ENCODE measurements at places on chromosomes 16 and 17. TPM values are rescaled to one million over a fixed set of nuclear protein-coding genes. Genes with fewer than 3 reads are reported as not detected.

RASD1 gene
- total RNA-seq = 0.39 TPM

MMP2 gene
- not detected for total RNA-seq

HSD3B7 gene
- 6.3 TPM for total RNA-seq

COX6A2 gene
- total RNA-seq = not detected

AGRP gene
- total RNA-seq = not detected

CA7 gene
- total RNA-seq = not detected

PGAP3 gene
- total RNA-seq = 14.7 TPM

RRAD gene
- total RNA-seq = not detected

CNTNAP1 gene
- 0.78 TPM for total RNA-seq

CD300H gene
- not detected for total RNA-seq

EMC6 gene
- 43.1 TPM for total RNA-seq

STAT5A gene
- total RNA-seq = 119 TPM

SRL gene
- total RNA-seq = not detected

CTRB2 gene
- not detected for total RNA-seq

CFAP52 gene
- total RNA-seq = not detected

KIF2B gene
- not detected for total RNA-seq

LPCAT2 gene
- total RNA-seq = 0.37 TPM

KRT28 gene
- not detected for total RNA-seq

PLK1 gene
- 139 TPM for total RNA-seq

KRTAP9-2 gene
- total RNA-seq = not detected

BICDL2 gene
- 0.84 TPM for total RNA-seq

ESRP2 gene
- 0.18 TPM for total RNA-seq

ZNF750 gene
- not detected for total RNA-seq

GNAO1 gene
- 2.7 TPM for total RNA-seq

C16orf87 gene
- 8.4 TPM for total RNA-seq

C16orf92 gene
- total RNA-seq = not detected

CACNG1 gene
- not detected for total RNA-seq

RGS9 gene
- 5.7 TPM for total RNA-seq

TBX4 gene
- not detected for total RNA-seq

TBC1D28 gene
- total RNA-seq = not detected

KRTAP9-3 gene
- total RNA-seq = not detected

PDILT gene
- not detected for total RNA-seq

SLC16A11 gene
- total RNA-seq = 0.39 TPM

IL34 gene
- total RNA-seq = 0.13 TPM

CCL16 gene
- total RNA-seq = not detected

SRCAP gene
- 76.0 TPM for total RNA-seq

TSPOAP1 gene
- total RNA-seq = 51.5 TPM

HCRT gene
- total RNA-seq = not detected

TOP3A gene
- 77.3 TPM for total RNA-seq
